ENCODE measurements at places on chromosomes 11 and 22.

DNA sequence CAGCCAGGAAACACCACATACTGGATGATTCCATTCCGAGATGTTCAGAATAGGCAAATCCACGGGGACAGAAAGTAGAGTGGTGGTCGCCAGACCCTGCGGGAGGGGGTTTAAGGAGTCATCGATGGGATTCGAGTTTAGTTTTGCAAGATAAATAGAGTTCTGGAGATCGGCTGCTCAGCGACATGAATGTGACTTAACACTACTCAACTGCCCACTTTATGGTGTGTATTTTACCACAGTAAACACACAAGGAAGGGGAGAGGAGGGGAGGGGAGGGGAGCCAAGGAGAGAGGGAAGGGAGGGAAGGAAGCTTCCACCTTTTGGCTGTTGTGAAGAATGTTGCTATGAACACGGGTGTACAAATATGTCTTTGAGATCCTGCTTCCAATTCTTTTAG is 10.4 kb upstream of the ARHGAP8 start:
- DNase-seq = no peak

GRCh38 chr11:78641541-78641940 is 66.9 kb upstream of the NARS2 start:
- no peak for DNase-seq

DNA sequence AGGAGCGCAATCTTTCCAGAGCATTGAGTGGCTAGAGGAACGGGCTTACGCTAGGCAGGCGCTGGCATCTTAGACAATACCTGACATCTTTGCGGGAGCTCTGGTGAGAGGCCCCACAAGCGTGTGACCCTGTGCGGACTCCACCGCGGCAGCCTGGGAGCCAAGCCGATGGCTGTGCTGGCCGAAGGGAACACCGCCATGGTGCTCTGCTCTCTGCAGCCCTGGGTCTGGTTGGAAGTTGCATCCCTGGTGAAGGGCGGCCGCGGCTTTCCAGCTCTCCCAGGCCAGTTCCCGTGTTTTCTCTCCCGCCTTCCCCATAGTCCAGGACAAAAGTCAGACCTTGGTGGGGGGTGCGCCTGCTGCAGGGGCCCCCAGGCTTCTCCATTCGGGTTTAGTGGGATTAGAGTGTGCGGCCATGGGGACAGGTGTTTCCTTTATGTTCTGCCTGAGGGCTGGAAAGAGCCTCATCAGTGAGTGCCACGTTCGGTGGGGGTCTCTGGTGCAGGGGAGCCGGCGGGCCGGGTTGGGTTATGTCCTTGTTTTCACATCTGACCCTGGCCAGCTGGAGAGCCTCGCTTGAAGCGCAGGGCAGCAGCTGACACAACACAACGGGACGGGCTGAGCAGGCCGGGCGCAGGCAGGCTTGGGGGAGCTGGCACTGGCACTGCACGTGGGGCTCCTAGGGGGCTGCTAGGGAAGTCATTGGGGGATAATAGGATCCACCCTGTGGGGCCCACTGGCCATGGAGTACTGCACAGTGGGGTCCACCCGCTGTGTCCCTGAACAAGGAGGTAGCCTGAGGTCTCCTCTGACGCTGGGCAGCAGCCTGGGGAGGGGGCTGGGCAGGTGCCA is 94.8 kb downstream of the KCNQ1 start:
- DNase-seq = no peak

- no peak for DNase-seq
Observed at GRCh38 chr11:62143727-62144126, 19.9 kb downstream of the INCENP start.

- peak; percentile 45 for DNase-seq
Observed at GRCh38 chr11:134275534-134276395, at the start of gene GLB1L3. Gene GLB1L3, plus strand, starts transcription at chr11:134276379. Its CDS starts 362 bp downstream, at chr11:134276741.

- DNase-seq = no peak
Observed at GRCh38 chr11:12942157-12942556, 67.0 kb upstream of the RASSF10 start.

GRCh38 chr11:116826751-116827431 is 2.8 kb upstream of the APOC3 start:
- DNase-seq = no peak

DNA sequence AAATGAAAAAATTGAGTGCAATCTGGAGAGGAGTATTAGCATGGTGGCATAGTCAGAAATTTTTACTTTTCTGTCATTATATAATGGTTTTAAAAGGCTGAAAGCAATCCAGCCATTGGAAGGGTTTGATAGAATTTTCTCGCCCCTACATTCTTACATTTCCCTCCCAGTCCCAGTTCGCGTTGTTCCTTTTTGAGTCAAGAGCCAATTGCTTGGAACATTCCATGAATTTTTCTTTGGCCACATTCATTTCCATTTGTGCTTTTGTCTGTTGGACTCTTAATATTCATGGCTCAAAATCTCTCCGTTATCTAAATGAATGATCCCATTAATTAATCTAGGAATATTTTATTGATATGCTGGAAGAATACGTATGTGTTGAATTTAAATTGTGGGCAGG is 66.0 kb downstream of the GRK3 start:
- DNase-seq = no peak

Data from germinal center (tissue), 1 donor.